Activated CD4-positive, alpha-beta T cell treated with anti-CD3 and anti-CD28 coated beads, Interleukin-10, Interleukin-2, amounts not matched to agents 100 ng/mL and 50 ng/mL, durations not matched to agents 16 hours and 8 hours (primary cell): ENCODE measurements at places on chromosomes 7 and 10.

DNA sequence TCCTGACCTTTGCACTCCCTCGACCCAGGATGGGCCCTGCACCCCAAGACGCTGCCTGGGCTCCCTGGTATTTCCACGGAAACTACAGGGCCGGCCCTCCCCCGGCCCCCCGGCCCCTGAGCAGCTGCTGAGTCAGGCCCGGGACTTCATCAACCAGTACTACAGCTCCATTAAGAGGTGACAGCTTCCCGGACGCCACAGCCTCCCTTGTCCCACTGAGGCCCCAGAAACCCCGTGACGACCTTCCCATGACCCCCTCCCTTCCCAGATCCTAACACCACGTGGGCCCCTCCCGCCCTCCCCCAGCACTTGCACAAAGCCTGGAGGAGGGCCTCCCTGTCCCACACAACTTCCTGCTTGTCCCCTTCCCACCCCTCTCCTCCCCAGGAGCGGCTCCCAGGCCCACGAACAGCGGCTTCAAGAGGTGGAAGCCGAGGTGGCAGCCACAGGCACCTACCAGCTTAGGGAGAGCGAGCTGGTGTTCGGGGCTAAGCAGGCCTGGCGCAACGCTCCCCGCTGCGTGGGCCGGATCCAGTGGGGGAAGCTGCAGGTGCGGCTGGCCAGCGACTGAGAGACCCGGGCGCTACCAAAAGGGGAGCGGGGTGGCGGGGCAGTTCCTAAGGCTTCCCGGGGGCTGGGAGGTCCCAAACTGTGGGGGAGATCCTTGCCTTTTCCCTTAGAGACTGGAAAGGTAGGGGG is 5.7 kb downstream of the NOS3 start:
- DNase-seq: no peak

- DNase-seq: no peak
Measured at GRCh38 chr10:91381257-91381891, 28.8 kb upstream of the HECTD2 start.

GRCh38 chr10:11712744-11713143 is 29.4 kb upstream of the ECHDC3 start:
- DNase-seq: no peak

- no peak for DNase-seq
Measured at GRCh38 chr7:134029-134428, 58.3 kb upstream of the FAM20C start.

- no peak for DNase-seq
Measured at GRCh38 chr10:31058795-31059703, 27.4 kb upstream of the ZNF438 start.
